Stimulated activated CD8-positive, alpha-beta memory T cell treated with anti-CD3 and anti-CD28 coated beads, Interleukin-7, amount 100 ng/mL, for 24 hours (primary cell): ENCODE measurements at places on chromosomes 3 and 15.

DNA sequence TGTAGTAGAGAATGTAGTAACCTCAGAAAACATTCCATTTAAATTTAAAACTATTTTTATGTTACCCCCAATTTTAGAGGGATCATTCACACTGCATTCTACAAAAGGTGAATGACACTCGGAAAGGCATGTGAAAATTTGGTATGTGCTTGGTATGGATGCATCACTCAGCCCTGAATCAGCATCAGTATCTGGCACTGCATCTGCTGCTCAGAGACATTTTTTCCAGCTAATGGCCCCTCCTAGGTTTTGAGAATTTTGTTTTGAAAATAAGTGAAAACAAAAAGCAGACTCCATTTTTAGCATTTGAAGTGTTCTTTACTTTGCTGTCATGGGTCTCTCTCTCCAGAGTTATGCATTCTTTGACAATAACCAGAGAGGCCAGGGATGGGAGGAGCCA lies 15.6 kb upstream of the WWTR1 start:
- no peak for DNase-seq

GRCh38 chr3:46909535-46910161 lies 32.1 kb downstream of the PTH1R start:
- DNase-seq, result peak; percentile 66

DNA sequence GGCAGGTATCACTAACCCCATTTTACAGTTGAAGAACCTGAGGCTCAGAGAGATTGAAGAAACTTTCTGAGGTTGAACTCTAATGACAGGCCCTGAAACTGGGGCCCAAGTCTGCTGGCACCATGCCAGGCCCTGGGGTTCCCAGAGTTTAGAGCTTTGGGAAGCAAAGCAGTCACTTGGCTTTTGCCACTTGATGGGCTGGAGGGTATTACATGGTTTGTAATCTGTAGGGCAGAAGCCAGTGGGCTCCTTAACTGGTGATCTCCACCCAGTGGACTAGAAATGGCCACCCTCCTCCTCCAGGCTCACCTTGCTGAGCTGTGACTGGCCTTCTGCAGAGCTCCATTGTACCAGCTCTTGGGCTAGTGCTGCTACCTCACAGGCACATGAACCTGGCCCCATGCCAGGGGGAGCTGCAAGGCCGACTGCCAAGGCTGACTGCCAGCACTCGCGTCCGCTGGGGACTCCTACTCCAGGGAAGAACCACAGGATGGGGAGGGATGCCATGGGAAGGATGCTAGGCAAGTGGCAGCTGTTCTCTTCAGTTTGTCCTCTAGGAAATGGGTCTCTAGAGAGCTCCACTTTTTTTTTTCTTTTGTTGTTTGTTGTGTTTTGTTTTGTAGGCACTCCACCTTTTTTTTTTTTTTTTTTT lies 104.8 kb downstream of the ETFA start:
- no peak for DNase-seq

- DNase-seq, result no peak
These were observed 8.1 kb upstream of the LRRK1 start for GRCh38 chr15:100911086-100911485.

- DNase-seq, result no peak
These were observed 100.2 kb downstream of the GHSR start for GRCh38 chr3:172347895-172348679.

GRCh38 chr15:31200735-31201151 lies 99.2 kb upstream of the TRPM1 start:
- peak; percentile 16 for DNase-seq

DNA sequence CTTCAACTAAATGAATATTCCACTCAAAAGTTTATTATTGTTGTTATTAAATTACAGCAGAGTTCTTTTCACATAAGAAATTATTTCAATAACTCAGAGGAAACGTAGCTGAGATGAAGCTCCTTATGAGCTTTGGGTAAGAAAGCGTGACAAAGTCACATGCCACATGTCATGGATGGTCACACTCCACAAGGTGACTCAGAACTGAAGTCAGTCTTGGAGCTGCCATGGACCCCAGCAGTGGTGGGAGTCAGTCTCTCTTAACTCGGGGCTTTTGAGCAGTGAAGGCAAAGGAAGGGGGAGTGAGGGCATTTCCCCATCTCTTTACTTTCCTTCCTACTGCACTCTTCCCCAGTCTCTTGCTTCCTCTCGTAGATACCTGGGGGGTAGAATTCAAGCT lies 87.5 kb upstream of the FAM3D start:
- no peak for DNase-seq

- no peak for DNase-seq
These were observed 15.3 kb downstream of the ZMAT3 start for GRCh38 chr3:179056326-179056725.

DNA sequence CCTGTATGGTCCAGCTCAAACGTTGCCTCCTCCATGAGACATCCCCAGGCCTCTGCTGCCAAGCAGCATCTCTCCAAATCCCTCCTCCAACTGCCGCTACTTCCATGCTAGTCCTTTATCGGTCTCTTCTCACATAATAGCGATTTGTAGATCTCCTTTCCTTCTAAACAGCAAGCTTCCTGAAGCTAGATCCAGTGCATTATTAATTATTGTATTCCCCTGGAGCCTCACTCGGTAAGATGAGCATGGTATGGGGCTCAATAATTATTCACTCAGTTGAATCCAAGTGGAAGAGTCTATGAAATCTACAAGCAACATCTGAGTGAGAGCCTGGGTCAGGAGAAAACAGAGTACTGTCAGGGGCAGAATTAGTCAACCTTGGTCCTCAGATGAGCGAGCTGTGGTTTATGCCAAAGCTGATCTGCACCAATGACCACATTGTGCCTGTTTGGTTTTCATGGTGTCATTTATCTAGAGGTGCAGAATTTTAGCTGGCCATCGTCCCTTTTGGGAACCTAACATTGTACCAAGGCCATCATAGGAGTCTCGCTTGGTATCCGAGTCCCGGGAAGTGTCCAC lies 93.8 kb upstream of the UBE2E1 start:
- DNase-seq, result no peak

DNA sequence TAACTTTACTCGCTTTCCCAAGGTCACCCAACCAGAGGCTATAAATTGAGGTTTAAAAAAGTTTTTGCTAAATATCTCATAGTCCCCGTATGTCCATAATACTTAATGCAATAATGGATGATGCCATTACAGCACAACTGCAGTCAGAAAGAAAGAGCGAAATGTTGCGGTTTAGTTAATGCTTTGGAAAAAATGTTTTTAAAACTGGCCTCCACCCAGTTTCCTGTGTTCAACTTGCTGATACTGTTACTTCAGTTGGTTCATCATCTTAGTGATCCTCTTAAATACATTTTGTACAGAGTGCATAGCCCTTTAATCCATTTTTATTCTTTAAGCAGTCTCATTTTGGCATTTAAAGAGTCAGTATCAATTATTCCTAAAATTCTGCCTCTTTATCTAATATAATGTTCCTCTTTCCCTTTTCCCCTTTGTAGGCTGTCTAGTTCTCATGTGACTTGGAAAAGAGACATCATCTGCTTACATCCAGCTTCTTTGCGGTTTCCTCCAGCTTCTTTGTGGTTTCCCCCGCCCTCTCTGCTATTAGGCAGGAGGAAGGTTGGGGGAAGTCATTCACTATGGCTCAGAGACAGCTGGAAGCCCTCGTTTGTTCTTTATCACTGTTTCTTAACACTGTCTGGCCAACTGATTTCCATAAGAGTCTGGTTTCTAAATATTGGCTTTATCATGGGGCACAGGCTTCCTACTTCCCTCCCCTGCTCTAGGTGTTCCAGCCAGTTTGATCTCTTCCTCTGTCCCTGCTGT lies 154.3 kb downstream of the GOLIM4 start:
- no peak for DNase-seq

- DNase-seq, result no peak
These were observed 144.8 kb downstream of the GABRB3 start for GRCh38 chr15:26628071-26628470.

- no peak for DNase-seq
These were observed 1.8 kb downstream of the GASK1A start for GRCh38 chr3:42980909-42981308.

GRCh38 chr3:159860269-159861116 lies 128.1 kb upstream of the IL12A start:
- DNase-seq, result no peak

GRCh38 chr15:50262533-50262932 lies 3.0 kb downstream of the HDC start:
- DNase-seq, result no peak

GRCh38 chr15:95698951-95699350 lies 631.5 kb upstream of the NR2F2 start:
- DNase-seq, result no peak

DNA sequence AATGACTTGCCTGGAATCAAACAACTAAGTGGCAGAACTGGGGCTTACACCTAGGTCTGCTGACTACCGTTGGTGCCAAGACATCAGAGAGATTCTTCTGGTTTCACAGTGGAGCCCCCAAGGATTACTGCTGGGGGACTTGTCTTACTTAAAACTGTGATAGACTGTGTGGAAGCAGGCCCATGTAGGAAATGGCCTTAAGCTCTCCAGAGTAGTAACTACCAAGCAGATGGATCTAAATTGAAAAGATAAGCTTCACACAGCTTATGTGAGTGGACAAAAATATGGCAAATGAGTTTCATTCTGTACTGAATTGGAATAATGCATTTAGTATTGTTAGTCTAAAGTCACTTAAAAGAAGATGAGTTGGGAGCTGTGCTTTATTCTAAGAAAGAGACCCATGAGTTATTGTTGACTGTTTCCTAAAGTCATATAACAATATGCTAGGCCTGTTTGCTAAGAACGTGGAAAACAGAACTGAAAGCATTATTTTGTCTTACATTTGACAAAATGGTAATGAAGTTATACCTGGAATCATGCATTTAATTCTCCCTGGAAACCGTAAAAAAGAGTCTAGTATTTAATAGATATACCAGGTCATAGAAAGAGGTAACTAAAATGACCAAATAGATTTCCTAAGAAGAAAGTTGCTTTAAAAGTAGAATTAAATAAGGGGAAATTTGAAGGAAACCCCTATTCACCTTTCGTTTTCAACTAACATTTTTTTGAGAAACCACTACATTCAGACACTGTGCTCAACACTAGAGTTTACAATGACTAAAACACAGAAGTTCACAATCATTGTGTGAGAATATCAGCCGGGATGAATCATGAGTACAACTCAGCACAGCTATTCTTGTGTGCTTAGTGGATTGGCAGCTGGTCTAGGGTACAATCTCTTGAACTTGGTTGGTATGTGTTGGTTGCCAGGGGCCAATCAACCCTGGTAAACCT lies 13.0 kb upstream of the MAPK6 start:
- no peak for DNase-seq

- no peak for DNase-seq
These were observed 7.8 kb upstream of the SLCO3A1 start for GRCh38 chr15:91845720-91846119.

- no peak for DNase-seq
These were observed 373.4 kb downstream of the NLGN1 start for GRCh38 chr3:173770796-173771573.

GRCh38 chr3:88725440-88726165 lies 381.8 kb upstream of the EPHA3 start:
- no peak for DNase-seq

- no peak for DNase-seq
These were observed 108.2 kb upstream of the UBE2E2 start for GRCh38 chr3:23094890-23095462.

GRCh38 chr15:83208367-83208661 lies 691 bp upstream of the HDGFL3 start:
- no peak for DNase-seq

DNA sequence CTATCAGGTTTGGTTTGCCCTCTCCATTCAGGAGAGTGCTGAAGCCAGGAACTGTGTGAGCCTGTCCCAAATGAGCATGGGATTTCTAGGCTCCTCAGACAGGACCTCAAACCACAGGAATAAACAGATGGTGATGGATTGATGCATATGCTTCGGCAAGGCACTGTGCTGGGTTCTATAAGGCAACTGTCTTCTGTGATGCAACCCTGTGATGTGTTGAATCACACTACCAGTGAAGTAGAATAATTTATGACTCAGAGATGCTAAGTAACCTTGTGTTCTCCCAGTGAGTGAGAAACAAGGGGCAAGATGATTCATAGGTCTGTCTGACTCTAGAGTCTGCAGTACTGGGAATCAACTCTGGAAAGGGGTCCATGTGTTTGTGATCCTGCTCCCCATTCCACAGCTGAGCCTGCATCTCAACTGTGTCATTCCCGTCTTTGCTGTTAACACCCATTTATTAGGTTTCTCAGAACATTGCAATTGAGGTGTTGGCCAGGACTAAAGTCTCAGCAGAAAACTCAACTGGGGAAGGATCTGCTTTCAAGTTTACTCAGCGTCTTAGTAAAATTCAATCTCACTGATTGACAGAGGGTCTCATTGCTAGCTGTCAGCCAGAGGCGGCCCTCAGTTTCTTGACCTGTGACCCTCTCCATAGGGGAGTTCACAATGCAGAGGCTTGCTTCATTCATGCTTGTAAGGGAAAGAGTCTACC lies 510.1 kb upstream of the CFAP20DC start:
- no peak for DNase-seq

DNA sequence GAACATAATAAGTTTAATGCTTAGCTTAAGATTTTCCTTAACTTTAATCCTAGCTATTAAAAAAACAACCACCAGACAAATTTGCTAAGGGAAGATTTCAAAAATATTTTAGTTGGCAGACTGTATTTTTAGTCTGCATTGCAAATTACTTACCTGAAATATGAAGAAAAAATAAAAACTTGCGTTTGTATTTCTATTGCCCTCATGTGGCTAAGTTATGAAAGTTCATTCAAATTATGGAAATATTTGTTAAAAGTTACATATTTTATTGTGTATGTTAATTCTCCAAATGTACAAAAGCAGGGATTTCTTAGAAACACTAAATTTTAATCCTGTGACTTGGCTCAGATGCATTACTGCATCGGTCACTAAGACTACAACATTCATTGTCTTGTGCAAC lies 15.0 kb downstream of the GTF2A2 start:
- DNase-seq, result no peak

- DNase-seq, result no peak
These were observed 42.2 kb downstream of the KLHL25 start for GRCh38 chr15:85752491-85752961.

DNA sequence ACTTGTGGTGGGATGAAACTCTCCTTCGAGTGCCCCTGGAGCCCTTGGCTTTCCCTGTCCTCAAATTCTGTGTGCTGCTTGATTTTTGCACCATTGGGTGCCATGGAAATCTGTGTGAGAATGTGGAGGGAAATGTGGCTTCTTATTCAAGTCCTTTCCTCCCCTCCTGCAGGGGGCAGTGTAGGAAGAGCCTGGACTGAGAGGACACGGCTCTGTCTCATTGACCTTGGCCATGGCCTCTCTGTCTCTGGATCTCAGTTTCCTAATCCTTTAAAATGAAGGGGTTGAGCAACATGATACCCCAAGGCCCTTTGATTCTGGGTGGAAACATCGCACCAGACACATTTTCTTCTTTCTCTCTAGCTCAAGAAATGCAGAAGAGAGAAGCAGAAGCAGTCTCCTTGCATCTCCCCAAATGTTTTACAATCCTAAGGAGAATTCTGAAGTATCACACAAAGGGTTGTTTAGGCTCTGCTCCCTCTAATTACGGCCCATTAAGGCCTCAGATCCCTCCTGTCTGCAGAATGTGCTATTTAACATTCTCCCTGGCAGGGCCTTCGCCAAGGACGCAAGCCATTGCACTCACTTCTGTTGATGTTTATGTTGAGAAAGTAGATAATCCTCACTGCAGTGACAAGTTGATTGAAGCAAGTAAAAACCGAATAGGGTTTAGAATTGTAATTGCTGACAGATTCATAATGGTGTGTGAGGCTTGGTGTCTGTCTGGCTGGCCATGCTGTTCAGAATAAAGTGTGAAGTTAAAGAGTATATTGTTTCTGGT lies 169.1 kb downstream of the TPRG1 start:
- DNase-seq, result no peak

- no peak for DNase-seq
These were observed 4.2 kb upstream of the RASL12 start for GRCh38 chr15:65072027-65072426.
